Muscle of arm (tissue), 14 donors: ENCODE measurements at places on chromosomes 6 and 20.
A peak's percentile ranks its signal among the peaks of the same experiment; 100 is the strongest.

DNA sequence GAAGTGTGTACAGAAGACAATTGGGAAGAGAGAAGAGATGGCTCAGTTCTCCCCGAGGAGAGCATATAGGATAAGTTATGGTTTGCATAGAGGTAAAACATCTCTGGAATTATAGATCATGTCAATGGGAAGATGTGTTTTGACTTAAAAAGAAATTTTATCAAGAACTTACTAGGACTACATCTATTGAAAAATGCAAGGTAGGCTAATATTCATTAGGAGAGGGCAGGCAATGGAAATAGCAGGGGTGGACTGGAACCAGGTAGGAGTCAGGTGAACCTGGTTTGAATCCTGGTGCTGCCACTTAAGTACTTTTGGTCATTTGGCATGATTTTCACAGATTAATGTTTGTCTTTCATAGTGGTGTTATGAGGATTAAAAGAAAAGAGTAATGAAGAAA, 96.2 kb downstream of the FARS2 start:
- DNase-seq: no peak

- no peak for DNase-seq
Observed at GRCh38 chr6:145689529-145689928, 45.8 kb downstream of the EPM2A start.

- DNase-seq: no peak
Observed at GRCh38 chr6:157346373-157346772, 23.1 kb upstream of the TMEM242 start.

DNA sequence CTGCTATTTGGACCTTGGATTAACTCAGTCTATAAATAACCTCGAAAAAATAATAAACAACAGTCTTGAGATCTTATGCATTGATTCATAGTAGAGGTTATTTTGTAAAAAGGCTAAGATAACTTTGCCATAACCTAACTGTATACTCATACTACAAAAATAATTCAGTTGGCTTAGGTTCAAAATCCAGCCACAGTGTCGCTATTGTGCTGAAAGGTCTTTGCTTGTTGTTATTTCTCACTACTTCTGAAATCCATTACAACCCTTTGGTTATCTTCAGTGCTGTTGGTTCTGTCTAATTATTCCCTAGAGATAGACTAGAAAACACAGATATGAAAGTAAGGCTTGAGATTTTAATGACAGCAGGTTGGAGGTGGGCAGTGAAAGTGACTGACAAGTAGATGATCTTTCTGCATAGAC, 74.4 kb downstream of the MKKS start:
- no peak for DNase-seq

GRCh38 chr20:16476032-16476431, 97.2 kb downstream of the KIF16B start:
- peak; percentile 49 for DNase-seq
